ENCODE measurements at places on chromosomes 12 and 14.

DNA sequence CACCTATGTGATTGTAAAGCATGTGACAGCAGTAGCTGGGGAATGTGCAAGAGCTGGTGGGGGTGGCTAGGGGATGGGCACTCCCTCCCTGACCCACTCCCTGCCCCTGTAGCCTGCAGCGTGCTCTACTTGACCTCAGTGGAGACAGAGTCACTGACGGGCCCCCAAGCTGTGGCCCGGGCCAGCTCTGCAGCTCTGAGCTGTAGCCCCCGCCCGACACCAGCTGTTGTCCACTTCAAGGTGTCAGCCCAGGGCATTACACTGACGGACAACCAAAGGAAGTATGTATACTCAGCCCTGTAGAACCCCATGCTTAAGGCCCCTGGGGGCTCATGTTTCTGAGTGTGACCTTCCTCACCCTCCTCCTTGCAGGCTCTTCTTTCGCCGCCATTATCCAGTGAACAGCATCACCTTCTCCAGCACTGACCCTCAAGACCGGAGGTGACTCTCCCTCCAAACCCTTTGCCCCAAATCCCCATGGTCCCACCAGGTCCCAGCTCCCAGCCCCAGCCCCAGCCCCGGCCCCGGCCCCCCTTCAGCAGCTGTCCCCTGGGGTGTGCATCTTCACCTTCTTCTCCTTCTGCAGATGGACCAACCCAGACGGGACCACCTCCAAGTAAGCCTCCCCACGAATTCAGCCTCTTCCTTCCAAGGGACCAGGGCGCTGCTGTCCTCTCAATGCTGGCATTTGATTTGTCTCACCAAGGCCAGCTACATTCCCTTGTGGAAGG, 13.3 kb downstream of the TNS2 start:
- no peak for DNase-seq

GRCh38 chr14:92726135-92726932, 22.1 kb downstream of the LGMN start:
- peak; percentile 93 for DNase-seq

- no peak for DNase-seq
Observed at GRCh38 chr14:27390155-27390554, 792.3 kb upstream of the NOVA1 start.

DNA sequence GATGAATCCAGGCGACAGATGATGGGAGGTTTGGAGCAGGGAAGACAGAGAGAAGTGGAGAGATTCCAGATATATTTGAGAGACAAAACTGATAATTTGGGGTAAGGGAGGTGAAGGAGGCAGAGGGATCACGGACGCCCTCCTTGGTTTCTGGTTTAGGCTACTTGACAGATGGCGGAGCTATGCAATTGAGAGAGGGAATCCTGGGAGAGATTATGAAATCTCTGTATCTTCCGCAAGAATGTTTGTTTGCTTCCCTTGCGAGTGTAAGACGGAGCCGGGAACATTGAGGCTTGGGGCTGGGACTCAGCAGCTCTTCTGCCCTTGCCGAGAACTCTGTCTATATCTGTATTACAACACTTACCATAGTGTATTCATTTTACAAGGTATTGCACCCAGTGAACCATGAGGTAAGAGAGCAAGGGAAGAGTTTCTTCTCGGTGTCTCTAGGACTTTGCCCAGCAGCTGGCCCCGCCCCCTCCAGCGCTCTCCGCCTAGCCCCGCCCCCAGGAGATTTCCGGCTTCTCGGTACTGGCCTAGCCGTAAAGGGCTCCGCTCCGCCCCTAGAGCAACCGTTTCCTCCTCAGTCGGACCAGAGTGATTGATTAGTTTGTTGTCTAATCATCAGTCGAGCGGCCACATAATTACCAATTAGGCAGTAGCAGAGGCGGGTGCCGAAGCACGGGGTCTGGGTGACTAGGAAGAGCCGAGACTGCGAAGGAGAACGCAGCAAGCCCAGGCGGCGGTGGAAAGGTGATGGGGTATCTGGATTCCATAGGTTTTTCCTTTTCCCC, at the start of gene PRR13:
PRR13 (plus strand) TSS at position 695 of the 794 bp plus-strand sequence. CDS start 981 bp downstream, outside the sequence.
- DNase-seq = peak; percentile 97

- no peak for DNase-seq
Observed at GRCh38 chr14:92539875-92540274, 26.3 kb downstream of the RIN3 start.

- peak; percentile 29 for DNase-seq
Observed at GRCh38 chr12:29176941-29177340, 27.9 kb downstream of the FAR2 start.

DNA sequence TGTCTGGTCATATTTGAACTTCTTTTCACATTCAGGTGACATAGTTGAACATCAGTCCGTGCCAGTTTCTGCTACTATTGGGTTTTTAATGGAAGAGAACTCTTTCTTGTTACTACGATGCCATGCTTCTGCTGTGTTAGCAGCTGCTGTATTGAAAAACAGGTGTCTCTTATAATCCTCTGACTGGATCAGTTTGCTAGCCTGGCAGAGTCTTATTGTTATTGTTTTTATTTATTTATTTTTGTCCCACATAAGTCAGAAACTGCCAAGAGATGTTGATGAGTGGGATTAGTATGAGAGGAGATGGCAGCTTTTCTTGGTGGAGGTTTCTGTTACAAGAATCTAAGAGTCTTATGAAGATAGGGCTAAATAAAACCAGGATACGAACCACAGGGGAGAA, 14.6 kb downstream of the ETV6 start:
- no peak for DNase-seq
